ENCODE measurements at places on chromosomes 7 and 10.

- H3K4me3 ChIP-seq = no peak overlapping the region
- no peaks in the 10 kb centered on the region for H3K36me3 ChIP-seq
- H3K4me1 ChIP-seq = no peaks in the 10 kb centered on the region
- H3K27me3 ChIP-seq = peaks cover 3% of the 10 kb centered on the region
- no peak for DNase-seq
- no peak overlapping the region for H3K27ac ChIP-seq
These were observed 247.8 kb upstream of the IGFBP3 start for GRCh38 chr7:46168671-46169383.

GRCh38 chr7:48563334-48563733, 361.0 kb upstream of the CDC14C start:
- no peak overlapping the region for H3K27ac ChIP-seq
- DNase-seq = no peak
- H3K4me1 ChIP-seq = no peaks in the 10 kb centered on the region
- H3K27me3 ChIP-seq = no peaks in the 10 kb centered on the region

DNA sequence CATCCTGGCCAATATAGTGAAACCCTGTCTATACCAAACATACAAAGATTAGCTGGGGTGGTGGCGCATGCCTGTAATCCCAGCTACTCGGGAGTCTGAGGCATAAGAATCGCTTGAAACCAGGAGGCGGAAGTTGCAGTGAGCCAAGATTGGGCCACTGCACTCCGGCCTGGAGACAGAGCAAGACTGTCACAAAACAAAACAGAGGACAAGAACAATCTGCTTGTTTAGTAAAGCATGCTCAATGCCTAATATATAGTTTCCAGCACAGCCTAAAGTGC, 1.8 kb upstream of the SEC24C start:
- H3K27me3 ChIP-seq = no peaks in the 10 kb centered on the region
- peaks cover 22% of the 10 kb centered on the region for H3K4me1 ChIP-seq
- H3K27ac ChIP-seq = peak overlapping the region; percentile 100
- peaks cover 3% of the 10 kb centered on the region for H3K36me3 ChIP-seq
- DNase-seq = no peak

GRCh38 chr7:106140406-106141173, 28.5 kb upstream of the SYPL1 start:
- DNase-seq = no peak
- H3K27me3 ChIP-seq = peaks cover 2% of the 10 kb centered on the region

- peaks cover 3% of the 10 kb centered on the region for H3K36me3 ChIP-seq
- DNase-seq = no peak
- peaks cover 24% of the 10 kb centered on the region for H3K27me3 ChIP-seq
- peak overlapping the region; percentile 86 for H3K27ac ChIP-seq
- peak overlapping the region; percentile 89 for H3K4me3 ChIP-seq
These were observed 1.3 kb upstream of the ZCCHC24 start for GRCh38 chr10:79446758-79447084.

DNA sequence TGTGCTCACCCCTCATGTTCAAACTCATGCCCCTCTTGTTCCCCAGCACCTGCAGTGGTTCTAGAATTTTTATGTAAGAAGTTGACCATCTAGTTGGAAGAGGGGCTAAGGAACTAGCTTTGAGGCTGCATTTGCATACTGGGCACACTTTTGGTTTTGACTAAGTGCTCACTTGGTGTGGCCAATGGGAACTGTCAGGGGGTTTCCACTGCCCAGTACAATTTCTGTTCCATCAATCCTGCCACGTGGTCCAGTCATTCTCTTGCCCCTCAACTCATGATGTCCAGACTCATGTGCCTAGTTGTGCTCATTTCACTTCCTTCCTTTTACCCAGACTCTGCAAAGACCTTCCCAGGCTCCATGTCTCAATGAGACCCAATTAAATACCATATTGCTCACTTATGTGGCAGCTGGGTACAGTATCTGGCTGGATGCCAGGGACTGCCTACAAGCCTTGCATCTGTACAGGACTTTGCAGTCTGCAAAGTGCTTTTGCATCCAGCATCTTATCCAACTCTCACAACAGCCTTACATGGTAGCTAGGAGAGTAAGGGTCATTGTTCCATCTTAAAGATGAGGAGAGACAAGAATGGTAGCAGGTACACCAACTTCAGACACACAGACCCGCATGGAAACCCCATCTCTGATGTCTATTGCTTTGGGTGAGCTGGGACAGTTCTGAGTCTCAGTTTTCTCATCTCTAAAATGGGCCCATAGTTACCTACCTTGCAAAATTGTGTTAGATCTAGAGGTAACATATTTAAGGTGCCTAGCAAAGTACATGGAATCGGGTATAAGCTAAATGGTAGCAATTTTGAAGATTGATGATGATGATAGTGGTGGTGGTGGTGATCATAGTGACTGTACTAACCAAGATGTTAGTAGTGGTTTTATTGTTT, 30.1 kb upstream of the KCNMA1 start:
- no peaks in the 10 kb centered on the region for H3K36me3 ChIP-seq
- H3K27ac ChIP-seq = no peak overlapping the region
- peaks cover 13% of the 10 kb centered on the region for H3K4me1 ChIP-seq
- H3K4me3 ChIP-seq = no peak overlapping the region
- H3K27me3 ChIP-seq = peaks cover 38% of the 10 kb centered on the region

DNA sequence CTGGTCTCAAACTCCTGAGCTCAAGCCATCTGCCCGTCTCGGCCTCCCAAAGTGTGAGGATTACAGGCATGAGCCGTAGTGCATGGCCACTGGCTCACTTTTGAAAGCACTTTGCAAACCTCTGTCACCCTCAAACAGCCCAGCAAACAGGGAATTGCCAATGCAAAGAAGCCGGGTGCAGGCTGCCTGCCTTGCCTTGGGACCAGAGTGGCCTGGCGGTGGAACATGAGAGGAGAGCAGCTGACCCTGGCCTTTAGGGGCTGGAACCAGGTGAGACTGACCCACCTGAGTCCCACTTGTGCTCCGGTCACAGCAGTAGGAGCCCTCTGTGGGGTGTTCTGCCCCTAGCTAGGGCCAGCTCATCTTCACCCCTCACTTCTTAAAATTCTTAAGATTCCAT, 237.1 kb upstream of the GALNT17 start:
- H3K4me1 ChIP-seq = peaks cover 25% of the 10 kb centered on the region
- peak overlapping the region; percentile 29 for H3K27ac ChIP-seq
- peaks cover 11% of the 10 kb centered on the region for H3K27me3 ChIP-seq
- no peak overlapping the region for H3K4me3 ChIP-seq
- no peaks in the 10 kb centered on the region for H3K36me3 ChIP-seq

- DNase-seq = no peak
- H3K4me3 ChIP-seq = no peak overlapping the region
- H3K27ac ChIP-seq = peak overlapping the region; percentile 1
These were observed 4.6 kb downstream of the AGFG2 start for GRCh38 chr7:100543586-100543985.

- no peaks in the 10 kb centered on the region for H3K27me3 ChIP-seq
- no peak for DNase-seq
- no peaks in the 10 kb centered on the region for H3K36me3 ChIP-seq
These were observed 4.3 kb upstream of the LIPF start for GRCh38 chr10:88659725-88660597.

GRCh38 chr10:5788969-5789368, 24.3 kb downstream of the GDI2 start:
- no peak overlapping the region for H3K27ac ChIP-seq
- no peak for DNase-seq
- no peaks in the 10 kb centered on the region for H3K4me1 ChIP-seq
- no peaks in the 10 kb centered on the region for H3K27me3 ChIP-seq

GRCh38 chr10:68330852-68331454, 911 bp upstream of the HNRNPH3 start:
- H3K4me1 ChIP-seq = peaks cover 29% of the 10 kb centered on the region
- peaks cover 4% of the 10 kb centered on the region for H3K27me3 ChIP-seq
- peaks cover 15% of the 10 kb centered on the region for H3K36me3 ChIP-seq
- DNase-seq = no peak
- H3K4me3 ChIP-seq = peak overlapping the region; percentile 100
- H3K27ac ChIP-seq = peak overlapping the region; percentile 100

- no peak overlapping the region for H3K4me3 ChIP-seq
- DNase-seq = no peak
- H3K27ac ChIP-seq = no peak overlapping the region
- H3K36me3 ChIP-seq = no peaks in the 10 kb centered on the region
- H3K27me3 ChIP-seq = peaks cover 6% of the 10 kb centered on the region
- H3K4me1 ChIP-seq = peaks cover 22% of the 10 kb centered on the region
These were observed 203.3 kb downstream of the SEC23IP start for GRCh38 chr10:120095875-120096274.

- peak overlapping the region; percentile 91 for H3K27ac ChIP-seq
- peaks cover 28% of the 10 kb centered on the region for H3K4me1 ChIP-seq
- peak overlapping the region; percentile 12 for H3K4me3 ChIP-seq
- no peaks in the 10 kb centered on the region for H3K36me3 ChIP-seq
- peaks cover 11% of the 10 kb centered on the region for H3K27me3 ChIP-seq
These were observed 14.2 kb upstream of the HPS1 start for GRCh38 chr10:98460837-98461499.

GRCh38 chr7:128954830-128955802, 17.4 kb downstream of the IRF5 start:
- DNase-seq = no peak
- peaks cover 35% of the 10 kb centered on the region for H3K36me3 ChIP-seq
- H3K4me3 ChIP-seq = no peak overlapping the region
- H3K4me1 ChIP-seq = peaks cover 6% of the 10 kb centered on the region
- no peak overlapping the region for H3K27ac ChIP-seq
- no peaks in the 10 kb centered on the region for H3K27me3 ChIP-seq

DNA sequence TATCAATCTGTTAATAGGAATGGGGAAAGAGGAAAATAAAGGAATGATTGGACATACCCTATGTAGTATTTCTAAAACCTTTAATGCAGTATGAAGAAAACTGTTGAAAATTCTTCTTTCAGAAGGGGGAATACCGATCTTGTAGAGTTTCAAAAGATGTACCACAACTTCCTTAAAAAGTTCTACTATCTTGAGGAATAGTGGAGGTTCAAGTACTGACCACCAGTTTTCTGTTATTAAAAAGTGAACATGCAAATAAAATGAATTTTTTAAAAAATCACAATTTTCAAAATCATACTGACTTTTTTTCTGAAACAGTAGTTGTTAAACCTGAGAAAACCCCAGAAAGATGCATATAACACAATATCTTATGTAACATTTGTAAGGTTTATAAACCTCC, 86.5 kb downstream of the HERC4 start:
- peaks cover 27% of the 10 kb centered on the region for H3K36me3 ChIP-seq
- no peak for DNase-seq
- no peak overlapping the region for H3K27ac ChIP-seq
- no peaks in the 10 kb centered on the region for H3K27me3 ChIP-seq
- H3K4me3 ChIP-seq = no peak overlapping the region

DNA sequence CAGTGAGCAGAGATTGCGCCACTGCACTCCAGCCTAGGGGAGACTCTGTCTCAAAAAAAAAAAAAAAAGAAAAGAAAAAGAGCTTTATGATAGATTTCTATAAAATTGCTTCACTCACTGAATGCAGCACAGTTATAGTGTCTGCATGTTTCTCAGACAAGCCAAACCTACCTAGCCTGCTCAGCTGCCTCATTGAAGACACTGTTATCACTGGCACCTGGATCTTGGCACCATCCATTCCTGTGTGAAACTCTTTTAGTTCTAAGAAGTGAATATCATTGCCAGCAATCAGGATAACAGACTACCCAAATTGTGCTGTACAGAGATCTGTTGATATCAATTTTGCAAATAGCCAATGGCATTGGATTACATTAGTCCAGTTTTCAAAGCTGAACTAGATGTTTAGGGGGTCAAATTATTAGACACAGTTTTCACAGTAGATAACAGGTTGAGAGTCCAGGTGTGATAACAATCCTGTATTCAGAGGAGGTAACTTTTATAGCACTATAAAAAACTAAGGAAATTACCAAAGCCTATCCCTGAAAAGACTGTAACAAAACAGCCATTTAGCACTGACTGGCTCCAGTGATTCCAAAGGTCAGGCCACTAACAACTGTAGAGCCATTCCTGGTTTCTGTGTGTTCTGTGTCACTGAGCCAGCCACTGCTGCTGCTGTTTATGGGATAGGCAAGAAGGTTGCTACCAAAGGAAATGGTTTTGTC, 17.1 kb downstream of the PDSS1 start:
- no peak overlapping the region for H3K4me3 ChIP-seq
- H3K4me1 ChIP-seq = no peaks in the 10 kb centered on the region
- no peak for DNase-seq
- no peaks in the 10 kb centered on the region for H3K27me3 ChIP-seq
- peak overlapping the region; percentile 27 for H3K27ac ChIP-seq

DNA sequence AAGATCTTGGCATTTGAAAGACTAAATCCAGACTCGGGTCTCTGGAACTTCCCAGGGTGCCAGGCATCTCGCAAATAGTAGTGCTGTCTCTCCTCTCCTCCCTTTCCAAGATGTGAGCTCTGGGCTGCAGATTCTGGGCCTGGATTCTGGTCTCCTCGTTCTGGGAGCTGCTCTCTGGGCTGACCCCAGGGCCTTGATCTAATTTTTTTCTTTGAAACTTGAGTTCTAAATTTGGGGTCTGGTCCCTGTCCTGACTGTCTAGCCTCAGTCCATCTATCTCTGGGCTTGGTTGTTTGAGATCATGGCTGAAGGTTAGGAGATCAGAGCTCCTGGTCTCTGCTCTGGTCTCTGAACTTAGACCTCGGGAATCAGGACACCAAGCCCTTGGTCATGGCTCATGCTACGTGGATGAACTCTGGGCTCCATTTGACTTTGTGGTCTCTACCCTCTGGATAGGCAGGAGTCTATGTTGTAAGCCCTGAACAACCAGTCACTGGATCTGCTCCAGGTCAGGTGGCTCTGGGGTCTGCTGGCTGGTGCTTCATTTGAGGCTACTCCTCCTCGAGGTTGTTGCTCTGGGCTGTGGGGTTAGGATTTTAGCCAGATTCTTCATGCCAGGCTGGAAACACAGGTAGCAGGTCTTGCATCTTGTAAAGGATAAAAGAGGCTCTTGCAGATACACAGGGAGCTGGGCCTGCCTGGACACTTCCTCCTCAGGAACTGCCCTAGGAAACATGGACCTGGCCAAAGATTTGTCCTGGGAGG, 8.0 kb upstream of the MBL2 start:
- H3K27ac ChIP-seq = no peak overlapping the region
- H3K4me3 ChIP-seq = no peak overlapping the region
- H3K27me3 ChIP-seq = peaks cover 3% of the 10 kb centered on the region
- H3K36me3 ChIP-seq = no peaks in the 10 kb centered on the region

DNA sequence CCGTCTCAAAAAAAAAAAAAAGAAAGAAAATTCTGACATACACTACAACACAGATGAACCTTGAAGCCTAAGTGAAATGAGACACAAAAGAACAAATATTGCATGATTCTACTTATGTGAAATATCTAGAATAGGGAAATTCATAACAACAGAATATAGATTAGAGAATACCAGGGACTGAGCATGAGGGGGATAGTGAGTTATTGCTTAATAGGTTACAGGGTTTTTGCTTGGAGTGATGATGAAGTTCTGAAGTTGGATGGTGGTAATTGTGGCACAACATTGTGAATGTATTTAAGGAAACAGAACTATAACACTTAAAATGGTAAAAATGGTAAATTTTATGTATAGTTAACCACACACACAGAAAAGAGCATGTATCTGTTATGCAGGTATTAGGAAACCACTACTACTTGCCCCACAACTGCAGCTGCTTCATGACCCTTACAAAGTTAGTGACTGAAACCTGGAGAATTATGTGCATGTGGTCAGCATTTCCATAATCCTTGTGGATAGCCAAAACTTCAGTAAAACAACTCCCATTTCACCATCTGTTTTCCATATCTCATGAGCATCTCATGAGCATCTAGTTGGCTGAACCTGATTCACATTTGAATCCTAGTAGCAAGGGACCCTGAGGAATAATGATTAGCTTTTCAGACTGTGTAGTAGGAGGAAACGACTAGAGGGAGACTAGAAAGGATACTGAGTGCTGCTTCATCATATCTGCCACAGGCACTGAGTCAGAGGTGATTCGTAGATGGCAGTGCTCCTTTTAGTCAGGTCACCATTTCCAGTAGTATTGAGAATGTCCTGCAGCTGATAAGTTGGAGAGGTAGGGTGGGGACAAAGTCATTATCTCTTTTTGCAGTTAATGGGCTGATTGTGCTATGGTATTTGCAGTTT, 26.3 kb downstream of the SAMD8 start:
- no peak for DNase-seq
- no peaks in the 10 kb centered on the region for H3K27me3 ChIP-seq
- peaks cover 7% of the 10 kb centered on the region for H3K36me3 ChIP-seq
